ENCODE measurements at places on chromosomes 2 and 18.

DNA sequence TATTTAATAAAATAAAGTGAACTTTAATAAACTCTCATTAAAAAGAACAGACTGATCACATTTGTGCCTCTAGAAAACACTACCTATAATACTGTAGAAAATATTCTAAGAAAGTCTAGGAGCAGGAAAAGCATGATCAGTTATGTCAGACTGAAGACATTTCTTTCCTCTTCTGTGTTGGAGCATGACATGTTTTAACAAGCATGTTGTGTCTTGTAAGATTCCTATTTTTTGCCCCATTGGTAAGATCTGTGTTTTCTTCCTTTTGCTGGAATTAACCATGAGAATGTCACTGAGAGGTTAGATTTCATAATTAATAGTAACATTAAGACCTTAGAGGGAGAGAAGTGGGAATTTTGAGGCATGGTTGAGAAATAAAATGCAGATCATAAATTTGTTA is 27.7 kb downstream of the LAMA3 start:
- DNase-seq = no peak

GRCh38 chr18:78367996-78368395 is 611.6 kb upstream of the SALL3 start:
- no peak for DNase-seq

GRCh38 chr2:37623971-37624900 is 47.2 kb downstream of the CDC42EP3 start:
- peak; percentile 87 for DNase-seq

DNA sequence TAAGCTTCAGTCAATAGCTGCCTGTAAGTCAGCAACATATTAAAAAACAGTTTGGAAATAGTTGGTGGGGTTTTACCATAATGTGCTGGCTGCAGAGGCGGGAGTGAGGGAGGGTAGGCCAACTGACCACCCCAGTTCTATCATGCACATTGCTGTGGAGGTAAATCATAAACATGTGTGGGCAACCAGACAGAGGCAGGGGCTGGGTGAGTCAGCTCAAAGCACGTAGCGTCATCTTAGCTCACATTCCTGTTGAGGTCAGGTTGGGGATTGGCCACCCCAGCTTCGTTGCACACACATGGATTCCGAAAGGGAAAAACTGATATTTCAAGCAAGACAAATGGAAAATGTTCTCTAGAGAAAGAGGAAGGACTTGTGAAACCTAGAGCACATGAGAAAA is 19.5 kb downstream of the GPR45 start:
- no peak for DNase-seq

- DNase-seq = no peak
Measured at GRCh38 chr2:39304729-39305128, 61.0 kb upstream of the CDKL4 start.

- DNase-seq = no peak
Measured at GRCh38 chr2:231347081-231347480, 48.4 kb upstream of the B3GNT7 start.

- no peak for DNase-seq
Measured at GRCh38 chr2:111227716-111228141, 107.0 kb downstream of the BCL2L11 start.

DNA sequence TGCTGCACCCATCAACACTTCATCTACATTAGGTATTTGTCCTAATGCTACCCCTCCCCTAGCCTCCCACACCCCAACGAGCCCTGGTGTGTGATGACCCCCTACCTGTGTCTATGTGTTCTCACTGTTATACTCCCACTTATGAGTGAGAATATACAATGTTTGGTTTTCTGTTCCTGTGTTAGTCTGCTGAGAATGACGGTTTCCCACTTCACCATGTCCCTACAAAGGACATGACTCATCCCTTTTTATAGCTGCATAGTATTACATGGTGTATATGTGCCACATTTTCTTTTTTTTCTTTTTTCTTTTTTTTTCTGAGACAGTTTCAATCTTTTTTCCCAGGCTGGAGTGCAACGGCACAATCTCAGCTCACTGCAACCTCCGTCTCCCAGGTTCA is 284.1 kb upstream of the CYP26B1 start:
- DNase-seq = no peak

DNA sequence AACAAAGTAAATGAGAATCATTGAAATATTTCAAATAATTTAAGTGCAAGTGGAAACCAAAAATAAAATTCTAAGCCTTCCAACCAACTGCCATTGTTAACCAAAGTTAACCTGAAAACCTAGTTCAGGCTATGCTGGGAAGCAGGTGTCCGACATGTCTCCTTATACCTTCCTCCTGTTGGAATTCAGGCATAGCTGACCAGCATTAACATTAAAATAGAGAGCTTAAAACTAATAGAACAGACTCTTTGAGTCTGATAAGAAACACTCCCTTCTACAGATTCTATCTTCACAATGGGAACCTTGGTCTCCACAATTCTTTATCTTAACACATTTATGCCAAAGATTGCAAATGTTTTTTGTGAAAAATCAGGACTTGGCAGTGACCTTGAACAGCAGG is 1004.9 kb upstream of the NRXN1 start:
- DNase-seq = no peak

GRCh38 chr2:1969701-1970015 is 225.3 kb upstream of the PXDN start:
- no peak for DNase-seq

GRCh38 chr2:124810132-124810531 is 785.0 kb downstream of the CNTNAP5 start:
- no peak for DNase-seq

DNA sequence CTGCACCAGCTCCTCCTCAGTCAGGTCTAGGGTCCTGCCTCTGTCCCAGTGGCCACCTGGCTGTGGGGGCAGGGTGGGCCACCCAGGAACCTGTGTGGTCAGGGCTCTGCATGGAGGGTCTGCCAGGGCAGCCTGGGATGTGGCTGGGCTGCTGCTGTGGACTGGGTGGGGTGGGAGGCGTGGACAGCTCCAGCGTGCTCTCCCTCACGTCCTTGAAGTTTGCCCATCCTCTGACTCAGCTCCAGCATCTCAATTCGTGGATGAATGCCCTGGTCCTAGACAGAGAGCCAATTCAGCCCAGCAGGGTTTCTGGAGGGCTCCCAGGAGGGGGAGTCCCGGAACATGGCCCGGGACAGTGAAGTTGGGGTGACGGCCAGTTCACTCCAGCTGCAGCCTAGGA is 64.3 kb upstream of the EPAS1 start:
- DNase-seq = no peak

- DNase-seq = no peak
Measured at GRCh38 chr2:62738981-62739936, 33.7 kb downstream of the EHBP1 start.

DNA sequence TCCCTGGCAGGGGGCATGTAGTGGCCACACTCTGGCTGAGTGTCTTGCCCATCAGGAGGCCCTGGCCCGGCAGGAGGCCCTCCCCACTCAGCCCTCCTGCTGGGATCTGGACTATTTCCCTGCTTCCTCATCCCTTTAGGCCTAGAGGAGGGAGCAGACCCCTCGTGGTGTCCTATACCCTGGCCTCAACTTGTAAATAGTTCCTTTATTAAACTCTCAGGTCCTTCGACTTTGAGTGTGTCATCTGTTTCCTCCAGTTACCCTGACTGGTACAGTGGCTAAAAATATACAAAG is 166.7 kb upstream of the GLI2 start:
- no peak for DNase-seq

GRCh38 chr2:44972771-44973535 is 31.5 kb downstream of the SIX3 start:
- no peak for DNase-seq

GRCh38 chr2:200751786-200752185 is 59.9 kb upstream of the BZW1 start:
- DNase-seq = no peak

DNA sequence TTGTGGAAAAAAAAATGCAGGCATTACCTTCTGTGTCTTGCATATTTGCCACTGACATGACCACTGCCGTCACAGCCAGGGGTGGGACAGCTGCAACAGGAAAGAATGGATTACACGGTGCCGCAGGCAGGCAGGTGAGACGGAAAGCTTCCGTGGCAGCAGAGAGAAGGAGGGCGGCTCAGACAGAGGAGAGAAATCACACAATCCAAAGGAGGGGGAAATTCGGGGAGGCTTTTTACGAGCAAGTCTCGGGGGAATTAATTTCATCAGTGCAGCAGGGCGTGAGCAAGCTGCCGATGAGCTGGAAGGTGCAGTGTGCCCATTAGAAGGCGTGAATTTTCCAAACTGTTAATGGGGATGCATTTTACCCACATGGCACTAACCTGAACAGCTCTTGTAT is 234.8 kb upstream of the PXDN start:
- no peak for DNase-seq

DNA sequence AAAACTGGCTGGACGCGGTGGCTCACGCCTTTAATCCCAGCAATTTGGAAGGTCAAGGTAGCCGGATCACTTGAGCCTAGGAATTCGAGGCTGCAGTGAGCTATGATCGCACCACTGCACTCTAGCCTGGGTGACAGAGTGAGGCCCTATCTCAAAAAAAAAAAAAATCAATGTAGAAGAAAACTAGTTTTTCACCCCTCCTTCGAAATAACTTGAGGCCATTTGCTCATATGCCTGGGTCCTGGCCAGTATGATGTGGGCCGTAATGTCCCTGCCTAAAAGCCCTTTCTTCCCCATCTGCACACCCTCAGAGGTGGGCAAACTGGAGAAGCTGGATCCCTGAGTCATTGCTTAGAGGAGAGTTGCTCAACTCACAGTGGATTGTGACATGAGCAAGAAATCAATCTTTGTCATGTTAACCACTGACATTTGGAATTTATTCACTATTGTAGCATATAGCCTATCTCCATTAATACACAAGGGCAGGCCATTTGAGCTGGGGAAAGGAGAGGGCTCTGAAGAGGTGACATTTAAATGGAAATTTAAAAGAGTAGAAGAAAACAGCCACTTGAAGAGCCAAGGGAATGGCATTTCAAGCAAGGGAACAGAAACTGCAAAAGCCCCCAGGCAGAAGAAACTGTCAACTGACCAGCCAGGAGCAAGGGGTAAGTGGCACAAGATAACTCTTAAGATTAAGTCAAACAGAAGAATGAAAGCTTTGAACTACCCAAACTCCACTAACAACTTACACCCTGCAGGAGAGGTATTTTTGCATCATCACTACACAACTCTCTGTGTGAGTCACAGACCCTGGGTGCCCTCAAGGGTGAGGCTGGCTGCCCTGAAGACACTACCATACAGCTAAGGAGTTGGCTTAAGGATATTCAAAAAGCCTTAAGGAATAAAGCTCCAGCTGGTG is 7.6 kb upstream of the METTL21A start:
- DNase-seq = peak; percentile 28

GRCh38 chr2:24623535-24623934 is 132.5 kb downstream of the NCOA1 start:
- DNase-seq = no peak

DNA sequence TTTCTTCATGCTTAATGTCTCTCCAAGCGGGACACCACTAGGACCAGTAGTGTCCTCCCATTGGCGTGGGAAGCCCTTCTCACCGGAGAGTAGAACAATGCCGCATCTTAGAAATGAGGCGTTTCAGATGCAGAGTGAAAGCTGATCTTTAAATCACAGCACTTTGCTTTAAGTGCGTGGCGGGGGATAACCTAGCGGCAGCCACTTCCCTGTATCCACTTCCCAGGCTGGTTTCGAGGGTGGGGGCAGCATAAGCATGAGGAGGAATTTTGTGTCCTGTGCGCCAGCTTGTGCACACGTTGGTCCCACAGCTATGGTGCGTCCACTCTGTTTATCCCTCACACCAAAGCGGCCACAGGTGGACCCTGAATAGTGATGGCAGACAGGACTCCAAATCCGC is 63.1 kb downstream of the MBP start:
- no peak for DNase-seq

GRCh38 chr18:22385718-22386117 is 32.0 kb downstream of the CTAGE1 start:
- no peak for DNase-seq

GRCh38 chr18:24659827-24660720 is 199.6 kb downstream of the HRH4 start:
- DNase-seq = peak; percentile 11

- no peak for DNase-seq
Measured at GRCh38 chr2:233473386-233473791, 93.2 kb downstream of the USP40 start.

GRCh38 chr2:228086561-228086960 is 94.9 kb downstream of the SPHKAP start:
- DNase-seq = no peak

- DNase-seq = no peak
Measured at GRCh38 chr2:287471-287885, 413 bp downstream of the ALKAL2 start.

GRCh38 chr2:8327371-8328100 is 354.3 kb upstream of the ID2 start:
- no peak for DNase-seq

DNA sequence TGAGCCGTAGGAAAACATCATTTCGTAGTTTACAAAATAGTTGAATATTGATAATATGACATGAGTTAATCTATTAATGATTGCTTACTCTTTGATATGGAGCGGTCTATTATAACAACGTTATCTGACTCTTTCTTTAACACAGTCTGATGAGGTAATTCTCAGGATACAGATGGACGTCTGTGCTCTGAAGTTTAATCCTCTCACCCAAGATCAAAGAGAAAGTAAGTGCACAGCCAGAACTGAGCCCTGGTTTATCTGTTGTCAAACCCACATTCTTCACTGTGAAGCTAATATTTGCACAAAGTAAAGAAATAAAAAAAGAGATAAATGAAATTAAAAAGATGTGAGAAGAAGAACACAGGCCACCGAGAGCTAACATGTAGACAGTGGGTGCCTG is 190.9 kb upstream of the COPS8 start:
- no peak for DNase-seq

- no peak for DNase-seq
Measured at GRCh38 chr2:74071426-74071825, 76.3 kb downstream of the BOLA3 start.

- no peak for DNase-seq
Measured at GRCh38 chr2:134454931-134455330, 201.1 kb downstream of the MGAT5 start.

- DNase-seq = no peak
Measured at GRCh38 chr2:72035518-72036172, 112.0 kb downstream of the CYP26B1 start.

GRCh38 chr2:233829193-233830110 is 24.9 kb downstream of the HJURP start:
- no peak for DNase-seq

- DNase-seq = no peak
Measured at GRCh38 chr2:137912371-137912770, 51.9 kb upstream of the HNMT start.

DNA sequence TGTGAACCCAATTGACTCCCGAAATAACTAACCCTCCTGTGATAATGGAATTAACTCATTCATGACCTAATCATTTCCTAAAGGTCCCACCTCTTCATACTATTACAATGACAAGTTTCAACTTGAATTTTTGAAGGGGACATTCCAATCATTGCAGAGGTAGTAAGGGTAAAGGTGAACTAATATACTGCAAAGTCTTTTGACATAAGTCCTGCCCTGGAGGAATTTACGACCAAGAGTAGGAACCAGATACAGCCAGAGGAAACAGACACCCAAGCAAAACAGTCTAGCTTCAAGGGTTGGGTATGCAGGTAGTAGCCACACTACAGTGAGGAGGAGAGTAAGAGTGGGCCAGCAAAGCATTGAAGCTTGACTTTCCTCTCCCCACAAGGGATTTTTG is 1.2 kb upstream of the SRBD1 start:
- no peak for DNase-seq

GRCh38 chr2:127107622-127107999 is 657 bp upstream of the BIN1 start:
- DNase-seq = no peak
